ENCODE measurements at places on chromosomes 6 and 20.

DNA sequence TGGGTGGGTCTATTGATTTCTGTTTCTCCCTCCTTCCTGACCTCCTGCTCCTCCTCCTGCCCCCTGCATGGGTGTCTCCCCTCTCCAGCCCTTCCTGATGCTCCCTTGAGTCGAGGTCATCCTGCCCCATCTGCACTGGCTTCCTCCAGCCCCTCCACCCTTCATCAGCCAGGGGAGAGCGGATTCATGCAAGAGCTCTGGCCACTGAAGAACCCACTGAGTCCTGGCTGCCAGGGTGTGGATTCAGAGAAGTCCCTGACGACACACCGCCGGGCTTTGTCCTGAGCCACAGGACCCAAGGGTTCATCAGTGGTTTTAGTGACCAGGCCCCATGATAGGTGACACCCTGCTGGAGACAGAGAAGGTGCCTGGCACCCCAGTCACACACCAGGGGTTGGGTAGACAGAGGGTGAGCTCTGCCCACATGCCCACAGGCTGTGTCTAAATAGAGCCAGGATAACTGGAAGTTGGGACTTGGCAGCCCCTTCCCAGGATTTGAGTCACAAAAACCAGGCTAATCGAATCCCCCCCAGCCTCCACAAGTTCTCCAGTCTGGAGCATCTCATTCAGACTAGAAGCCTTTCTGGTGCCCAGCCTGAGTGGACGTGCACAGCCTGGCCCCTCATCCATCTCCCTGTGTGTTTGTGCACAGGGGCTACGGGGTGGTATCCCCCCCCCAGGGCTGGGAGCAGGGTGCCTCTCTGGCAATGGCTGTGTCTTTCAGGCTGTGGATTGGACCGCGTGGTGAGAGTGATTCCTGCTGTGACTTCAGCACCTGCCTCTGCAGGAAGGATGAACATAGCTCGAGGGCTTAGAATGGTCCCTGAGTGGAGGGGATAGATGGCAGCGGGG is 1.2 kb downstream of the GFRA4 start:
- no peak for DNase-seq

DNA sequence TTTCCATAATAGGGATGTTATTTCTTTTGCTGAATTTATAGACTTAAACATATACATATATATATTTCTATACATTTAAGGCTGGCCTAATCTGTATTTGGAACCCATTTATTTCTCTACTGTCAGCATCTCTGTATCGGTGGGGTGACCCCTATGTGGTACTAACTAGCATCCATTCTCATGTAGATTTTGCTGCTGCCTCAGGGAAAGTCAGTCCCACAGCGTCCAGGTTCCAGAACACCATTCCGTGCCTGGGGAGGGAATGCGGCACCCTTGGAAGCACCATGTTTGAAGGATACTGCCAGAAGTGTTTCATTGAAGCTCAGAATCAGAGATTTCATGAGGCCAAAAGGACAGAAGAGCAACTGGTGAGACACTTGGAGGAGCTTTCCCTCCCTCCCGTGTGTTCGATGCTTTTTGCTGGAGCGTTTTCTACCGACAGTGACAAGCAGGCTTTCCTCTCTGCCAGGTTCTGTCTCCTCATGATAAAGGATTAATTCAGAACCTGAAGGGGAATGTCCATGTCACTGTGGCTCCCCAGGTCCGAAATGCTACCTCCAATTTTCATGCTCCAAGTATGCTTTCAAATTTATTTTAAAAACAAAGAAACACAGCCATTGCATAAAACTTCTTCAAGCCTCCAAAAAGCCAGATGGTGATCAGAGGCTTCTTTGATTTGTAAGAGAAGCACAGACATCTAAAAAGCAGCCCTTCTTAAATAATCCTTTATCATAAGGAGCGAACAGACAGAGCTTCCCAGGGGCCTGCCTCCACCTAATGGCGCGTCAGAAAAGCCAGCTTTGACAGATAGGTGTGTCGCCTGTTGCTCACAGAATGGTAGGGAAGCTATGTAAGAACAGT is 13.1 kb downstream of the TNFAIP3 start:
- DNase-seq = no peak

- no peak for DNase-seq
These were observed 224 bp downstream of the MPC1 start for GRCh38 chr6:166382500-166382932.

DNA sequence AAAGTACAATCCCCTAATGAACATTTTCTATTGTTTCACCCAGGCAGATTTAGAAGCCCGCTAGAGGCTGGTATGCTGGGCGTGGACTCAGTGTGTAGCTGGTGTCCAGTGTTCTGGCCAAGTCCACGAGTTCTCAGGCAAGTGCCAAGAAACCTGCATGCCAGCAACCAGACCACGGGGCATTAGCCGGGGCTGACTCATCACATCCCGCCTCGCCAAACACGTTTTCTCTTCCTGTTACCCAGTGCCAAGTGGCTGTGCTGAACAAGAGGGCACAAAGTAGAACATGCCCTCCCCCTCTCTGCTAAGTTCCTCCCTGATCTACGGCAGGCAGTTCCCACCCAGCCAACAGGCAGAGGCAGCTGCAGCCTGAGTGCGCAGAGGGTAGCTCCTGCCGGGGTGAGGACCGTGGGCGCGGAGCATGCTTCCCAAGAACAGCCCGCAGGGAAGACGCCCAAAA is 29.6 kb downstream of the RAMACL start:
- DNase-seq = no peak

DNA sequence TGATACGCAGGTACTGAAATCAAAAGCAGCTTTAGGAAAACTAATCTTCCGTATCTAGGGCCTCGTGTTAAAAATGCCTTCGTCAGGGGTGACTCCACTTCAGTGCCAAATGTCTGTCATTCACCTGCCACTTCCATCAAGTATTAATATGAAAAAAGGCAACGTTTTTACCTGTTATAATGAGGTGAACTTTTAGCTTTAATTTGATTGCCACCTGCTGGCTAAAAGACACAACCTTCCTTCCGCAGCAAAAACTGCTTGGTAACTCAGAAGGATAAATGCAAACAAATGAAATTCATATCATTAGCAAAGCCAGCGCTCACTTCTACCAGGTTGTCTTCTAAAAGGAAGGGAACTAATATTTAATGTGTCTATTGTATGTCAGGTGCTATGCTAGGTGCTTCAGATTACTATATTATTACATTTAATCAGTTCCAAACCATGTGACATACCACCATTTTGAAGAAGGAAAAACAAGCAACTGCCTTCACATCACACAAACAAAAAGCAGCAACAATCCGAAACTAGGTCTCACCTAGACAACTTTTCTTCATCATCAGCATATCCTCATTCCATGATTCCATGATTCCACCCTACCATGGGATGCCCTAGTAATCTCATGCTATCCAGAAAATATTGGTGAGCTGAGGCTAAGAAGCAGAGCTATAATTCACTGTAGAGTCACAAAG is 20.6 kb upstream of the ARHGAP18 start:
- DNase-seq = peak; percentile 64

- DNase-seq = no peak
These were observed 54.8 kb upstream of the BCLAF1 start for GRCh38 chr6:136344420-136344819.

- DNase-seq = no peak
These were observed 571 bp upstream of the EEF1A2 start for GRCh38 chr20:63499338-63499969.

GRCh38 chr6:57242505-57242904 is 20.4 kb upstream of the RAB23 start:
- no peak for DNase-seq

DNA sequence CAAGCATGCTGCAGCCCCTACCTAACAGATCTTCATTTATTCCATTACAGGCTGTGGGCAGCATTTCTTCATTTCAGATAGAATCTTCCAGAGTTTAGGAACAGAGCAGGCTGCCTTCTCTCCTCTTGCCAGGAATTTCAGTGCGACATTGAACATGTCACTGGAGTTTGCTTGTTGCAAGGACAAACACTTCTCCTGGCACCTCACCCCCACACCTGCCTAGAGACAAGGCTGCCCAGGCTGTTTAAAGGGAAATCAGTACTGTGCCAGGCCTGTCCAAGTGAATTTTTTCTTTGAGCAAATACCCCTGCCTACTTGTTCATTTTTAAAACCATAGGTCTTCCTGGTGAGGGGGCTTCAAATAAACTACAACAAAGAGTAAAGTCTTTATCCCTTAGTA is 594.1 kb downstream of the PTPRT start:
- DNase-seq = no peak

- DNase-seq = no peak
These were observed 581.8 kb upstream of the MMS22L start for GRCh38 chr6:97864826-97865225.

DNA sequence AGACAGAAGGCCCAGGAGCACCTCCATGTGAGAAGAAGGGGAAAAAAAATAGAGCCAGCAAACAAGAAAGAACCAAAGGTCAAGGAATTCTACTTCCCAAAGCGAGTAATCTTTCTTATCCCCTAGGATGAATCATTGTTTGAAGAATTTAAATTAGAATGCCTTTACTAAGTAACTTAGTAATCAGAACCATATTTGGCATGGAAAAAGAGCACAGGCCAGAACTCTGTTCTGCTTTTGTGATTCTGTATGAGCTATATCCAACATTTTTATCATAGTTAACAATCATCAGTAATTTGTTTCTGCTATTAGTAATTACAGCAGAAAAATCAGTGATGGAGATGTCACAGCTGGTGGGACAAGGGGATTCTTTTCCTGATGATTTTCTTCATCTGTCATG is 228.8 kb upstream of the FAM83B start:
- DNase-seq = no peak

DNA sequence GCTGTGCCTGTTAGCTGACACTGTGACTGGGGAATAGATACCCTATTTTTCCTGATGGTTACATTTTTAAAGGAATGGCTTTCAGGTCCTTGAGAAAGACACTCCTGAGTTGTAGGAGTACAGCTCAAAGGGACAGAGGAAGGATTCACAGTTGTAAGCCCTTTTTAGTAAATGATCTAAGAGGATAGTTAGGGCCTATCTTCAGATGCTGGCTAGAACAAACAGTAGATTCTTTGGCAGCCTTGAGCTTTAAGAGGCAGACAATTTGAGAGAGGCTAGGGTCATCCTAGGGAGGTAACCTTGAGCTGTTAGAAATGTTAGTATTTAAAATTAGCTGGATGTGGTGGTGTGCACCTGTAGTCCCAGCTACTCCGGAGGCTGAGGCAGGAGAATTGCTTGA is 111.5 kb downstream of the ZFAND3 start:
- DNase-seq = no peak

DNA sequence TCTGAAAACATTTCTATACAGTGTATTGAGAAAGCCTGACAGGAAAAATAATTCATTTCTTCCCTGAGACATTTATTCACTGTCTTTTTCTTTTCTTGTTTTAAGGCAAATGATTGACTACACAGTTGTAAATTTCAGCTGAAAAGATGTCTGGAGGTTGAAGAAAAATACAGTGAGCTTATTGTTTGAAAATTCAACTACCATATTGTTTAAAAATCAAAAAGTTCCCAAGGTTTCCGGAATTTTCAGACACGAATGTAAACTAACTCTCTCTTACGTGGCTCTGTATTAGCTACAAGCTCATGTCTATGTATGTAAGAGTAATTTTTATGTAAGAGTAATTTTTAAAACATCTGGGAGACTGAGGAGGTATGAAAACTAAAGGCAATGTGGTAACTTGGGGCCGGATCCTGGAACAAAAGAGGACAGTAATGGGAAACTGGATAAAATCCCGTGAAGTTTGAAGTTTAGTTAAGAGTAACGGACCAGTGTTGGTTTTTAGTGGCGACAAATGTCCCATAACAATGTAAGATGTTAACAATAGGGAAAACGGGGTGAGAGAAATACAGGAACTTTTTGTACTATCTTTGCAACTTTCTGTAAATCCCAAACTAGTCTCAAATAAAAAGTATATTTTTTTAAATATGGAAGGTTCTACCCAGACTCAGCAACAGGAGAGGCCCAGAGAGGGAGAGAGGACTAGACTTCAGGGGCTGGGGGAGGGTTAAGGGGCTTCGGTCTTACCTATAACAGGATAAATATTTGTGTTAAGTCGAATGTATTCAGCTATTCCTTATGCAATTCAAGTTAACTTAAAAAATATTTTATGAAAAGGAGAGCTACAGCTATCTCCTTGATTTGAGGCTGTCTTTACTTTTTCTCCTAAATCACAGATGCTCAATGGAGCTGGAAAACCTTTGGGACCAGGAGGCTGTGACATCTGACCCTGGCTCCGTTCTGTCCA is 1.3 kb downstream of the PTGIS start:
- DNase-seq = no peak

DNA sequence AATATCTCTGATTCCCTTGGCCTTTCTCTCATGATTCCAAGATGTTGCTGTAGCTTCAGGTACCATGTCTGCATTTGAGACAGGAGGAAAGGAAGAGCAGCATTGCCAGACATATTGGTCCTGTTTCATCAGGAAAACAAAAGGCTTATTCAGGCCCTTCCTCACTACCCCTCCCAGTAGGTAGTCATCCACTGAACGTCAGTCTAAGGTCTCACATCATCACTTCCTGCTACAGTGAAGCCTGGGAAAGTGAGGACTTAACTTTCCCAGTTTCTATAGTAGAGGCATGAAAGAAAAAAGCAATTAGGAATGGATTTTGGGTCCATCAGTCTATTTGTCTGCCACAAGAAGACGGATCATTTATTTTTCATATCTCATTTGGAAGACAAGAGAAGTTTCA is 85.7 kb upstream of the SOX4 start:
- no peak for DNase-seq

DNA sequence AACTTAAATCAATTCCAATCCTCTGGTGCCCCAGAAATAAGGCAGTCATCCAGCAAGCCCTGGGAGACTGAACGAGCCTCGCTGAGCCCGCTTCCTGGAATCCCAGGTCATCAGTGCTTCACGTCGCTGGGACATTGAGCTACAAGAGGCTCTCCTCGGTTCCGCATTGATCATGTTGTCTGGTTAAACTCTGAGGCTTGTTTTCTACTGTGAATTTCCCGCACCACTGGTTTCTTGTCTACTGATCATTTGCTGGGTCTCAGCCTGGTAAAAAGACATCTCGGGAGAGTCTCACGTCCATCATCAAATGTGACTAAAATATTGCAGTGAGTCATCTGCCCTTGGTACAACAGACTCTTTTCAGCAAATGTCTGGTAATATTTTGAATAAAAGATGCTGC is 569.2 kb downstream of the QKI start:
- no peak for DNase-seq

- no peak for DNase-seq
These were observed 54.9 kb upstream of the FAM184A start for GRCh38 chr6:119133400-119133799.

- DNase-seq = no peak
These were observed 247.7 kb upstream of the FAM83B start for GRCh38 chr6:54598787-54599313.

GRCh38 chr20:47481330-47482216 is 20.1 kb upstream of the NCOA3 start:
- peak; percentile 42 for DNase-seq

DNA sequence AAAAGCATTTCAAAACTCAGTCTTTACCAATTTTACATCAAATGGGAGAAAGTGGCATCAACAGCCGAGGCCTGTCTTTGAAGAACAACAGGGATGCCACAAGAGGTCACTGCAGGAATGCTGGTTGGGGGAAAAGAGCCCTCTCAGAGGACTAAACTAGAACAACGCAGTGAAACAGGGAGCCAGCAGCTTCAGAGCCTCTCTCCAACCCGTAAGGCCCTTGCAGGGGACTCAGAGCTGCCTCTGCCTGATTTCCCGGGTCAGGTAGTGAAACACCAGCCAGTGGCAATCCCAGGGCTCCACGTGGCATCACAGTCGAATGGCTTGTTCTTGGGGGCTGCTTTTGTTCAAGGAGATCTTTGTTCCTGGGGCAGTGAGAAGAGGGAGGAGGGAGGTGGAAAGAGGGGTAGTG is 55.0 kb upstream of the KCNK16 start:
- DNase-seq = peak; percentile 3
